ENCODE measurements at places on chromosomes 11 and 22.
A peak's percentile ranks its signal among the peaks of the same experiment; 100 is the strongest.

DNA sequence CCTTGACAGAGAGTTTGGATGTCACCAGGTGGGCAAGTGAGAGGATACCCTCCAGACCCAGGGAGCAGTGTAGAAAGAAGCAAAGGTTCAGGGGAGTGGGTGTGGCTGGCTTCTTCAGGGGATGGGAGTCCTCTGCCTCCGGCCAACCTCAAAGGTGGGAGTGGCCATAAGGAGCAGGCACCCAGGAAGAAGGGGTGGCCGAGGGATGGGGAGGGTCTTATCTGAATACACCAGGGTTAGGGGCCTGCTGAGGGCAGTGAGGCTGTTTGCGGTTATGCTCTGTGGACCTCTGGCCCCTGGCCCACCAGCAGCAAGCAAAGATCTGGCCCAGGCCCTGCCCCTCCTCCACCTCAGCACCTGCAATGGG is 6.2 kb downstream of the NFAM1 start:
- DNase-seq, result no peak

DNA sequence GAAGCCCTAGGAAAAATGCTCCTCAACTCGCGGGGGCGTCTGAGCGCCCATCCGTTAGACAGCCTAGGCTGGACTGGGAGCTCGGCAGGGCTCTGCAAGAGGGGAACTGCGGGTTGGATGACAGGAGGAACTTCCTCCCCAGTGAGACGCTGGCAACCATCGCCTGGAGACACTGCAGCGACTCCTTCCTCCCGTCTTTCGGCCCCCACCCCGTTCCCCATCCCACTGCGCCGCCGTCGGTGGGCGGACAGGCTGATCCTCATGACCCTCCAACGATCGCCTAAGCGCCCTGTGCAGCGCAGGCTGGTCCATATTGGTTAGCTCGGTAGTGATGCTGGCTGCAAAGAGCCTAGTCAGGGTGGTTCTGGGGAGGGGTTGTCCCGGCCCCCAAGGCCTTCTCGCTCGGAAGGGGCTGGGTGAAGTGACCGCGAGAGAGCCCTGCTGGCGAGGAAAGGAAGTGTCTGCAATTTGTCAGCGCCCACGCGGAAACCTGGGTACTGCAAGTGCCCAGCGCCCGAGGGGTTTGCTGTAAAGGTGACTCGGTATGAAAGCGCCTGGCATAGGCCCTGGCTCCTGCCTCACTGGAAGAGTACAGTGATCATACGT is 638 bp downstream of the NRGN start:
- DNase-seq, result no peak

GRCh38 chr11:120586728-120587127 is 75.2 kb downstream of the GRIK4 start:
- DNase-seq, result no peak

DNA sequence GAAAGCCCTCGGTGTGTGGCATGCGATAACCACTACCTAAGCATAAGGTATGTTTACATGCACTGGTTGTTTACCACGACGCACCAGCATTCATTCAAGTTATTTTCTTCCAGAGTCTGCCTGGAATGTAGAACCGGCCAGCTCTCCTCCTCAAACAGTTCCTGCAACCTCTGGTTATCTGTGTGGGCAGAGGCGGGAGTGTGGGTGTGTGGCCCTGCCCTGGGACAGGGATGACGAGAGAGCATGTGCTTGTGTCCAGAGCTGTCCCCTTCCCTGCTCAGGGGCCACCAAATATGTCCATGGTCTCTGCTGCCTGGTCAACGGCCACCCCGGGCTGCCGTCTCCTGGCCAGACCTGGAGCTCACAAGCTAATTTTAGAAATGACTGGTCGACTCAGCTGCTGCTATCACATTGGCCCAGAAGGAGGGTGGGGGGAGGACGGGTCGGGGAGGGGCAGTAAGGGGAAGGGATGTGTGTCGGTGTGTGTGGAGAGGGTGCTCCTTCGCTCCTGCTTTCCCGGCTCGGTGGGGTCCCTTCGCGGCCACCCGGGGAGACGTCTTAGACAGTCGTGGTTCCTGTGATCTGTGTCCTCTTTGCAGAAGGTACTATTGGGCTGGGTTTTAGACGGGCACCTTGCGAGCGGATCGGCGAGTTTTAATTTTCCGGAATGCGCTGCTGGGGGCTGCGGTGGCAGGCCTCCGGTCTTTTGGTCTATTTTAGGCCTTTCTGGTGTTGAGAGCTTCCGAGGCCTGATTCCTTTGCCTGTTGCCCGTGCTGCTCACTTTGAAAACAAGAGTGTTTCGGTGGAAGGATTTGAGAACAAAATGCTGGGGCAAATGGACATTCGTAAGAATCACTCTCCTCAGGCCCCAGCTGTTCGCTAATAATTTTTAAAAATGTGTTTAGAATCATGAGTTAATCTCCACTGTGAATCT is at the start of gene MYO18B:
TSS of gene MYO18B (plus strand) at position 497 of the 935 bp plus-strand sequence. CDS start 18,905 bp downstream, outside the sequence.
- no peak for DNase-seq

- DNase-seq, result no peak
Observed at GRCh38 chr11:16167706-16168487, 188.4 kb downstream of the SOX6 start.

DNA sequence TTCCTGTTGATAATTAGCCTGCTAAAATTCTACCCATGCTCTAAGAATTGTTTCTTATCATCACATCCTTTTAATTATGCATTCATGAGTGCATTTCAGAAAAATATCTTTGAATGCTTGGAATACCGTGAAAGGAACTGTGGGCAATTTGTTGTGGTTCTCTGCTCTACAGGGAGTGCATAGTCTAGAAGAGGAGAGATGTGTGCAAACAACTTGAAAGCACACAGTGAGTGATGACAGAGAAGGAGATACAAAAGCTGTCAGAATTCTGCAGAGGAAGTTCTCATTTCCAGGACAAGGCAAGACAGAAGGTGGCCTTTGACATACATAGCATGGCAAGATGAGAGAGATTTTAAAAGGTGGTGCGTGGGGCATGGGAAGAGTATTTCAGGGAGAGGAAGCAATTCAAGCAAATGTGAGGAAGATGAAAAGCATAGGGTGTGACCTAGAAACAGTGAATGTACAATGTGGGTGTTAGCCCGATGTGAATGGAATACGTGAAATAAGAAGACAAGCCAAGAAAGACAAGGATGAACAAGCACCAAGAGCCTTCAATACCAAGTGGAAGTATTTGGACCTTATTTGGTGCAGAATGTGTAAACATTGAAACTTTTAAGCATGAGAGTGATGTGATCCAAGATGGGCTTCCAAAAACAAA is 5.0 kb downstream of the MMP8 start:
- no peak for DNase-seq

GRCh38 chr11:81255895-81256294 is 1477.8 kb downstream of the FAM181B start:
- no peak for DNase-seq

DNA sequence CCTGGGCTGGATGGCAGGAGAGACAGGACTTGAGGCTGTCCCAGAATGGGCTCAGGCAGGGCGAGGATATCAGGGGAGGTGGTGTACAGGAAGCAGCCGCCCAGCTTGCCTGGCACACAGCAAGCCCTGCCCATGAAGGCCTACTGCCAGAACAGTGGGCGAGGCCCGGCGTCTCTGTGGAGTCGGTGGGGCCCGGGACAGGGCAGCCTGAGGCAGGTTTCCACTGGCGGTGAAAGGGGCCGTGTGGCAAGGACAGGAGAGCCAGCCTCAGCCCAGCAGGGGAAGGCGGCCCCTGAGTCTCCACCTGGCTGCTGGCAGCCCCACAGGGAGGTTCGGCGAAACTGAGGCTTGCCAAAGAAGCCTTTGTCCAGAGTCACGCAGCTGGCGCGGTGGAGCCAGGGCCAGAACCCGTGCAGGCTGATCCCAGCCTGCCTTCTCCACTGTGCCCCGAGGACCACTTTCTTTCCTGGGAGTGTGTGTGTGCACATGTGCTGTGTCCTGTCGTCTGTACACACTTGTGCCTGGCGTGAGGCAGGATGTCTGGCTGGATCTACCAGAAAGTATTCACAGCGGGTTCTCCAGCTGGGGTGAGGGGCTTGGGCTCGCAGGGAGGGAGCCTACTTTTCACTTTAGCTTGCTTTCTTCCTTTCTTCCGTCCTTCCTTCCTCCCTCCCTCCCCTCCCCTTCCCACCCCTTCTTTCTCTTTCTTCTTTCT is 1.2 kb downstream of the TSPO start:
- no peak for DNase-seq

- peak; percentile 69 for DNase-seq
Observed at GRCh38 chr11:116853461-116854073, 16.1 kb upstream of the APOA1 start.

- no peak for DNase-seq
Observed at GRCh38 chr22:24068717-24069297, 57.7 kb downstream of the CABIN1 start.

GRCh38 chr11:66568124-66568916 is at the start of gene CTSF:
Gene CTSF, minus strand, starts transcription at chr11:66568606. Its CDS starts 120 bp downstream, at chr11:66568486.
- no peak for DNase-seq

DNA sequence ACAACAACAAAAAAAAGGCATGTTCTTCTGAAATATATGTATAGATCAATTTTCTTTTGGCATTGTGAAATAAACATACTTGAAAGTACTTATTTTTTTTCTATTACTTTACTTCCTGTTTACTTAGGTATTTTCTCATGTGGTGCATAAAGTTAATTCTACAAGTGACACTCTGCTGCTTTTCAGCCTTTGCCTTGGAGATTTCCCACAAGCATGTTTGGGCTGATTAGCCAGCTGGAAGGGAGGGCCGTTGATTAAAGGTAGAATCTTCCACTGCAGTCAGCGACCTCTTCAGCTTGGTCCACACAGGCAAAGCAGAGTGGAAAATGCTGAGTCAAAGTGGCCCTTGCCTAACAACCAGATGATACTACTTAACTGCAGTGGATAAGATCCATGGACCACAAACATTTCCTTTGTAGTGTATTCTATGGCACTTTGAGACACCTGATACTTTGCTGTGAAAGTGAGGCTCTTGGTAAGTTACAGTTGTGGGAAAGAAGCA is 176.0 kb downstream of the ARHGAP42 start:
- DNase-seq, result no peak

DNA sequence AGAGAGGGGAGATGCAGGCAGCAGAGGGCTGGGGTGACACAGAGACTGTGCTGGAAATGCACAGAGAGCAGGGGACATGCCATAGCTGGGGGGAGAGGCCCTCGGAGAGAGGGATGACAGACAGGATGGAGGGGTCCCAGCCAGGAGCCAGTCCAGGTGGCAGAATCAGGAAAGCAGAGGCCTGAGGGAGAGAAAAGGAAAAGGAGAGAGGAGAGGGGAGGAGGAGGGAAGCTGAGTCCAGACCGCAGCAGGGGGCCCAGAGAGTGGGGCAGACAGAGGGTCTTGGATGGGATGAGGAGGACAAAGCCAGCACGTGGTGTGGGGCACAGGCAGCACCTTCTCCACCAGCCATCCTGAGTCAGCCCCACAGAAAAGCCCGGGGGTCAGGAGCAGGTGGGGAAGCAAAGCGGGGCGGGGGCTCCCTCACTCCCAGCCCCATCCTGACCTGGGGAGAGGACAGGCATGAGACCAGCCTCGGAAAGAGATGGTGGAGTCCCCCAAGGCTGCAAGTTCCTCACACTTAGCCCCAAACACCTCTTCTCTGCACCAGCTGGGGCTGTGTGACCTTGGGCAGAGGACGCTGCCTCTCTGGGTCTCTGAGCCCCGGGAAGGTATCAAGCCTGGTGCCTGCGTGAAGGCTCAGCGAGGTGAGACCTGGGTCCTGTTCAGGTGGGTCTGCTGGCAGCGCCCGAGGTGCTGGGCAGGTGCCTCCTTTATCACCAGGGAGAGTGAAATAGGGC is 48.0 kb downstream of the IGLL1 start:
- no peak for DNase-seq

DNA sequence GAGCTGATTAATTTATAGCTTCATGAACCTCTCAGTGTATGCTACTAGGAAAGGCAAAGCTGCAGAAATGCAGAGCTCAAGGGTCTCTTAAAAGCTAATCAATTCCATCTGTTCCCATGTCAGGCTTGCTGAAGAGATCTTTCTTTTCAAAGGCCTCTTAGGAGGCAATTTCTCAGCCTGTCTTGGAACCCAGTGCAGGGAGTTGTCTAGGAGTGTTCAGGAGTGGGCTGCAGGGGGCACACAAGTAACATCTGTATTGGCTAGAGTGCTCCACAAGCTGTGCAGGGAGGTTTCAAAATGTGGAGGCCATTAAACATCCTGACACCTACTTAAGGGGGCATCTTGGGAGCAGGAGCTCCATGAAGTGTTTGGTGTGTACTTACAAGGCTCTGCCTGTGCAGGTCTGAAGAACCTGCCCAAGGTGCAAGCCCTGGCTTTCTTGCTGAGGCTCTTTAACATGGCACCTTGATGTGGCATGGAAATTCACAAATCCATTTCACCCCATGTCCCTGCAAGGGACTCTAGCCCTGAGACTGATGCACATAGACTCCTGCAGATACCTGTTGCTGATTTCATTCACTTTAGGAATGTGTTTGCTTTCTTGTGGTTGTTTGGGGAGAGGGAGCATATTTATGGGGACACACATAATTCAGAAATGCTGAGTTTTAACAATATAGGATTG is 134.7 kb downstream of the ME3 start:
- DNase-seq, result no peak

GRCh38 chr11:24513479-24514218 is 16.8 kb downstream of the LUZP2 start:
- no peak for DNase-seq

DNA sequence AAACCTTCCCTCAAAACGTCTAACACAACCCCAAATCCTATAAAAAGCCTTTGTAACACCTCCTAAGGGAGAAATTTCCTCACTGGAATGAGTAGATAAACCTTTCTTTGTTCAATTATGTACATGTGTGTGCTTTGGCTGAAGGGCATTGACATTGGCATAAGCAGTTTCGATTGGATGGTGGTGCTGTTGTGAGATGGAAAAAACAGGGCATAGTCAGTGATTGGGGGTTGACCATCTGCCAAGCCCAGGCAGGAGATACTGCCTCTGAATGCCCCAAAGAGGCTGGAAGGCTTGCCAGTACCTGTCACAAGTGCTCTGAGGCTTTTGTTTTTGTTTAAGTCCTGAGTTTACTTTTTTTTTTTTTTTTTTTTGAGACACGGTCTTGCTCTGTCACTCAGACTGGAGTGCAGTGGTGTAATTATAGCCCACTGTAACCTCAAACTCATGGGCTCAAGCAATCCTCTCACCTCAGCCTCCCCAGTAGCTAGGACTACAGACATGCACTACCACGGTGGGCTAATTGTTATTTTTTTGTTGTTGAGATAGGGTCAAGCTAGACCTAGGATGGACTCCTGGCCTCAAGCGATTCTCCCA is 1.2 kb upstream of the CCDC117 start:
- no peak for DNase-seq

DNA sequence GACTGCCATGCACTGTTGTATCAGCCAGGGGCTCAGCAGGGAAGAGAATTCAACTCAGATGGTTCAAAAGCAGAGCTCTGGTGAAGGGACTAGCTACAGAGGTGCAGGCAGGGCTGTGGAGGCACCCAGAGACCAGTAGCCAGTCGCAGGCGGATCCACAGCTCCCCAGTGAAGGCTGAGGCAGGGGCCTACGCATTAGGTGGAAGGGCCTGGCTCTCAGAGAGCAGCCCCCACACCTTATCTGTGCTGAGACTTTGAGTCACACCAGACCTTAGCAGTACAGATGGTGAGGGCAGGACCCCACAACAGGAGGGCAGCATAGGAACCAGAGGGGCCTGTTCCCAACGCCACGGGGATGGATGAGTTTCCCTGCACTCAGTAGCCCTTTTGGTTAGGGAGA is 189.6 kb downstream of the DSCAML1 start:
- DNase-seq, result no peak

GRCh38 chr11:76471382-76471781 is 26.6 kb downstream of the EMSY start:
- no peak for DNase-seq
